ENCODE measurements at places on chromosomes 4 and X. TPM values are rescaled to one million over a fixed set of nuclear protein-coding genes. Genes with fewer than 3 reads are reported as not detected.

The C4orf36 gene
- 0.61 TPM for total RNA-seq

The PAGE5 gene
- total RNA-seq, result 0.68 TPM

The RENBP gene
- total RNA-seq, result 8.4 TPM

The LONRF3 gene
- total RNA-seq, result 4.3 TPM

The SERTM2 gene
- not detected for total RNA-seq

The PAGE1 gene
- total RNA-seq, result not detected

The CYP2U1 gene
- 1.2 TPM for total RNA-seq

The MAGEB10 gene
- total RNA-seq, result not detected

The RLIM gene
- 36.6 TPM for total RNA-seq

The PCSK1N gene
- 2.7 TPM for total RNA-seq

The ADGRG4 gene
- total RNA-seq, result not detected

The SMIM31 gene
- not detected for total RNA-seq

The SSX2B gene
- not detected for total RNA-seq

The HMX1 gene
- not detected for total RNA-seq

The CCDC110 gene
- 0.10 TPM for total RNA-seq

The XAGE1A gene
- not detected for total RNA-seq

The PDGFRA gene
- total RNA-seq, result not detected

The FGB gene
- total RNA-seq, result not detected

The REPS2 gene
- not detected for total RNA-seq

The TRIM75 gene
- total RNA-seq, result not detected

The SATL1 gene
- total RNA-seq, result not detected

The RTL9 gene
- total RNA-seq, result not detected

The UGT2B10 gene
- not detected for total RNA-seq

The ENAM gene
- total RNA-seq, result not detected

The LRIT3 gene
- 0.14 TPM for total RNA-seq

The SPANXN4 gene
- not detected for total RNA-seq

The G3BP2 gene
- total RNA-seq, result 137 TPM

The CXCL6 gene
- total RNA-seq, result not detected

The RASSF6 gene
- not detected for total RNA-seq

The WDR17 gene
- 1.1 TPM for total RNA-seq

The COL4A5 gene
- not detected for total RNA-seq

The JADE3 gene
- total RNA-seq, result 1.5 TPM

The TCEAL7 gene
- not detected for total RNA-seq

The TAF7L gene
- total RNA-seq, result not detected

The CLCN4 gene
- not detected for total RNA-seq

The TMSB15A gene
- 0.70 TPM for total RNA-seq

The IL13RA2 gene
- total RNA-seq, result not detected

The FGA gene
- total RNA-seq, result not detected

The UGT8 gene
- total RNA-seq, result 0.40 TPM

The LRRC66 gene
- total RNA-seq, result not detected

The PABPC4L gene
- total RNA-seq, result not detected

The VCX gene
- not detected for total RNA-seq

The ERAS gene
- total RNA-seq, result not detected

The TNIP3 gene
- 12.3 TPM for total RNA-seq

The PDZD4 gene
- total RNA-seq, result 4.9 TPM

The TEX13B gene
- not detected for total RNA-seq

The ARHGAP6 gene
- total RNA-seq, result not detected

The HAND2 gene
- not detected for total RNA-seq

The TCEAL6 gene
- total RNA-seq, result not detected

The EXOC1L gene
- total RNA-seq, result not detected

The ABCG2 gene
- total RNA-seq, result 0.75 TPM

The SPANXN3 gene
- total RNA-seq, result not detected

The SCOC gene
- 48.4 TPM for total RNA-seq

The OPHN1 gene
- 0.46 TPM for total RNA-seq

Measured in activated CD4-positive, alpha-beta memory T cell treated with anti-CD3 and anti-CD28 coated beads for 36 hours (primary cell).